Panc1 (cell line): ENCODE measurements at places on chromosomes 2 and 18. TPM values are rescaled to one million over a fixed set of nuclear protein-coding genes. Genes with fewer than 3 reads are reported as not detected.

Gene MAB21L4
- total RNA-seq = 0.21 TPM

Gene PAIP2B
- 1.4 TPM for total RNA-seq

Gene RTP5
- total RNA-seq = not detected

Gene PDCD1
- 0.15 TPM for total RNA-seq

Gene RAX
- total RNA-seq = not detected

Gene SMYD1
- total RNA-seq = not detected

Gene HRH4
- total RNA-seq = not detected

Gene PHLPP1
- 6.3 TPM for total RNA-seq

Gene ARHGEF33
- total RNA-seq = 0.41 TPM

Gene DNAJC5G
- not detected for total RNA-seq

Gene QPCT
- total RNA-seq = 2.3 TPM
